Stimulated activated CD4-positive, alpha-beta T cell treated with anti-CD3 and anti-CD28 coated beads, TNF-alpha, amount 100 ng/mL, for 48 hours (primary cell): ENCODE measurements at places on chromosomes 7 and 10.
A peak's percentile ranks its signal among the peaks of the same experiment; 100 is the strongest.

DNA sequence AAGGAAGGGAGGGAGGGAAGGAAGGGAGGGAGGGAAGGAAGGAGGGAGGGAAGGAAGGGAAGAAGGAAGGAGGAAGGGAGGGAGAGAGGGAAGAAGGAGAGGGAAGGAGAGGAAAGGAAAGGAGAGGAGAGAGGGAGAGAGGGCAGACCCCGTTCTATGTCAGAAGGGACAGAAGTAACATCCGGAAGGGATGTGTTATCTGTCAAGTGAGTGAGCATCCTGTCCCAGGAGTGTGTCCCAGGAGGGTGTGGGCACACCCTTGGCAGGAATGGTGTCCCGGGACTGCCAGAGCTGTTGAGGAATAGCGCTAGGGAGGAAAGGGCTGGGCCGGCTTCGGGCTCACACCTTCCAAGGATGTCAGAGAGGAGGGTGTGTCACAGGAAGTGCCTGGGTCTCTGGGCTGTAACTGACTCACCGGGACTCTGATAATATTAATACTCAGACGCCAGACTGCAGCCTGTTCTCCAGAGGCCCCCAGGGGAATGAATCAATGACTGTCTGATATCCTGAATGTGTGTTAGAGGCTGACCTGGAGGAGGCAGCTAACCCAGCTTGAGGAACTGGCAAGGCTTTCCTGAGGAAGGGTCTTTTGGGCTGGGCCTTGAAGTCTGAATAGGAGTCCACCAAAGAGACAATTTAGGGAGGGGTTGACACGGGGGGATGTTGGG is 125.6 kb upstream of the TNRC18 start:
- no peak for DNase-seq

GRCh38 chr7:16170671-16171070 is 250.7 kb downstream of the CRPPA start:
- no peak for DNase-seq

GRCh38 chr7:18995270-18995671 is 122.2 kb downstream of the TWIST1 start:
- DNase-seq, result no peak

GRCh38 chr7:151993977-151994676 is 31.3 kb upstream of the GALNT11 start:
- peak; percentile 26 for DNase-seq

DNA sequence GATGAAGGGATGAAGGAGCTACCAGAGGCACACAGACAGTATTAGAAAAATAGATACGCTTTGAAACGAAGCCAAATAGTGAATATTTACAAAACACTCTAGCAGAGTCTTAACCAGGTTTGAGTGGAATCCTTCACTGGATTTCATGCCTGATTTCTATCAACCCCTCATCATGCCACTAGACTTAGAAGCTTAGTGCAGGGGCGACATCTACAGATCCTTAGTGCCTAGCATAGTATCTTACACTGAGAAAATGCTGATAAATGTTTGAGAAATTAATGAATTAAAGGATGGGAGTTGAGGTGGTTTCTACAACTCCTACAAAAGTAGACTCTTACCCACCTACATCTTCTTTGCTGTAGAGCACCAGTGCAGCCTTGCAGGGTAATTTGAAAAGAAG is 54.7 kb upstream of the CCNJ start:
- DNase-seq, result no peak

GRCh38 chr10:29849886-29850285 is 209.5 kb downstream of the JCAD start:
- no peak for DNase-seq

DNA sequence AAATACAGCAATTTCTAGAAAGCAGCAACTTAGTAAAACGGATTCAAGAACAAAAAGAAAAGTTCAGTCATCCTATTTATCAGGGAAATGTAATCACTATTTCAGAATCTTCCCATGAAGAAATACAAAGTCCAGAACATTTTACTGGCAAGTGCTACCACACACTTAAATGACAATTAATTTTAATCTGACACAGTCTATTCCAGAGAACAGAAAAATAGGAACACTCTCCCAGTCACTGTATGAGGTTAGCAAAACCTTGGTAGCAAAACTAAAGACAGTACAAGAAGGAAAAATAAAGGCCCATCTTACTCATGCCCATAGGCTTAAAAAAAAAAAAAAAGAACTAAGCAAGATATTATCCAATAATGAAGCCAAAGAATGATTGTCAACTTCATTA is 295.8 kb downstream of the CELF2 start:
- no peak for DNase-seq

- DNase-seq, result no peak
Measured at GRCh38 chr10:89837165-89838043, 136.0 kb downstream of the KIF20B start.
